MCF 10A (cell line): ENCODE measurements at places on chromosomes 5 and 9.

DNA sequence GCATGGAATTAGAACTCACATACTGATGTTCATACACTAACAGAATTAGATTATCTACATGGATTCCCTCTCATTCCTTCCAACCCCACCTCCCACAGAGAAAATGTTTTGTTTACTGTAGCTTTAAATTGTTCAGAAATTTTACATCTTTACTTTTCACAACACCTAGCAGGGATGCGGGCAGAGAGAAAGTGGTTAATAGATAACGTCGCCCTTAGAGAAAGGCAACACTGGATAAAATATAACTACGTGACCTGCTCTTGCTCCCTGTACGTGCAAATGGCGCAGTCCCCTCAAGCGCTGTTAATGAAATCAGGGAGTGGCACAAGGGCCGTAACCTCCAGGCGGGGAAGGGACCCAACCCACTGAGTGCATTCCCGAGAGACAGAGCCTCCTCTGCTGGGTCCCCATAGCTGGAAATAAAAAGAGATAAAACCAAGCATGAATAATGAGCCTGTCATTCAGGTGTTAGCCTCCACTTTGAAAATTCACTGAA, 125.3 kb upstream of the DAPK1 start:
- no peak for DNase-seq

DNA sequence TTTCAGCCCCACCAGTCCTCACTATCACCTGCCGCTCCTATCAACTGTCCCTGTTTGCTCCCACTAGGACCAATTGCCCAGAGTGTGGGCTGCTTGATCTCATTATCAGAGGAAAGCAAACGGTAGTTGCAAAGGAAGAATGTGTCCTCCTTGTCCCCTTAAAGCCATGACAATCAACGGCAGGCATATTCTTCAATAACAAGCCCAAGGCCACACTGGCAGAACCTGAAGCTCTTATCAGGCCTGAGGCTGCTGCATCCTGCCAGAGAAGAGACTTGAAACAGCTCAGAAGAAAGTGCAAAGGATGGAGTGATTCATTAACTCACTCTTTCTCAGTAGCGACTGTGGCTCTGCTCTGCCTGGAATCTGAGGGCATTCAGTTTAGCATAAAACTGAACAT, 39.2 kb upstream of the MAN2A1 start:
- DNase-seq: no peak

DNA sequence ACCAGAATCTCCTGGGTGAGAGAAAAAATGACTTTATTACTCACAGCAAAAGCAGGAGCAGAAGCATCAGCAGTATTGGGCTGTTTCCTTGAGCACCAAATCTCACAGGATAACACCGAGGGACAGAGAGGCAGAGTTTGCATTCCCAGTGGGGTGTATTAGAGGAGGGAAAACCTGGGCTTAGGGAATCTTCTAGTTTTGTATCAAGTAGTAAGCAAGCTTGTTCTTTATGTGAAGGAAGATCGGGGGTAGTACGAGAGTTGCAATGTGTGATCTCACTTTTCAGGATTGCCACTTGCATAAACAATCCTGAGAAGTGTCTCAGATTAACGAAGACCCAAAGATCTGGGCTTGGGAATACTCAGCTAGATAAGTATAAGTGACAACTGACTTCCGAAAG, 1163.0 kb downstream of the TAF11L14 start:
- DNase-seq: no peak

- DNase-seq: no peak
Measured at GRCh38 chr9:81512641-81513040, 176.7 kb downstream of the TLE1 start.

DNA sequence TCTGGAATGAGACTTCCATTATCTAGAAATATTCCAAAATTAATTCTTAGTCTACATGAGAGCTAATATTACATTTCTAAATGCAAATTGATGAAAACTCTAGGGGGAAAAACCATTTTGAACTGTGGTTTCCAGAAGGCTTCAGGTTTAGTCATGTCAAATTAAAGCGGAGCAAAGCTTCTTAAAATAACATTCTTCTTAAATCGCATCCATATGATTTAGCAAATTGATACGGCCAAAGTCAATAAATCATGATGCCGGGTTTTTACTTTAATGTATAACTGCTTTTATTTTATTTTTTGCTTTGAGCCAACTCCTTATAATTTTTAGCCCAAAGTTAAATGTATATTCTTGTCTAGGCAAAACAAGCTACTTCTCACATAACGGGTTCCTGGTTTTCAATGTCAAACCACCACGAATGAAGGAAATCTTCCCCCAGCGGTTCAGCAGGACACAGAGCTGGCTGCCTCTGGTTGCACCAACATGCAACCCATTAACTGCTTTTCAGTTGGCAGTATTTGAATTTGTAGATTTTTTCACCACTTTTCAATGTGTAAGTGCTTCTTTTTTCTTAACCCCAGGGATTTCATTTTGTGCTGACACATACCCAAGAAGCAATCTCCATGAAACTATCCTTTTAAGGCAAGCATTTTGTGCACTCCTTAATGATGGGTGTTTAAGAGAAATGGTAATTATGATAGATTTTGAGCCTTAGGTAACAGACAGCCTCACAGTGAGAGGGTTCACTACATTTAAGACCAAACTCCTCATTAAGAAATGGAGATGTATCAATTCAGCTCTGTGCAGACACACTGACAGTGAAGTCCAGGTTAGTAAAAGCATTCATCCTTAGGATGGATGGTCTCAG, 35.5 kb downstream of the EFNA5 start:
- DNase-seq: no peak

- no peak for DNase-seq
Measured at GRCh38 chr5:11792621-11793020, 111.6 kb downstream of the CTNND2 start.

DNA sequence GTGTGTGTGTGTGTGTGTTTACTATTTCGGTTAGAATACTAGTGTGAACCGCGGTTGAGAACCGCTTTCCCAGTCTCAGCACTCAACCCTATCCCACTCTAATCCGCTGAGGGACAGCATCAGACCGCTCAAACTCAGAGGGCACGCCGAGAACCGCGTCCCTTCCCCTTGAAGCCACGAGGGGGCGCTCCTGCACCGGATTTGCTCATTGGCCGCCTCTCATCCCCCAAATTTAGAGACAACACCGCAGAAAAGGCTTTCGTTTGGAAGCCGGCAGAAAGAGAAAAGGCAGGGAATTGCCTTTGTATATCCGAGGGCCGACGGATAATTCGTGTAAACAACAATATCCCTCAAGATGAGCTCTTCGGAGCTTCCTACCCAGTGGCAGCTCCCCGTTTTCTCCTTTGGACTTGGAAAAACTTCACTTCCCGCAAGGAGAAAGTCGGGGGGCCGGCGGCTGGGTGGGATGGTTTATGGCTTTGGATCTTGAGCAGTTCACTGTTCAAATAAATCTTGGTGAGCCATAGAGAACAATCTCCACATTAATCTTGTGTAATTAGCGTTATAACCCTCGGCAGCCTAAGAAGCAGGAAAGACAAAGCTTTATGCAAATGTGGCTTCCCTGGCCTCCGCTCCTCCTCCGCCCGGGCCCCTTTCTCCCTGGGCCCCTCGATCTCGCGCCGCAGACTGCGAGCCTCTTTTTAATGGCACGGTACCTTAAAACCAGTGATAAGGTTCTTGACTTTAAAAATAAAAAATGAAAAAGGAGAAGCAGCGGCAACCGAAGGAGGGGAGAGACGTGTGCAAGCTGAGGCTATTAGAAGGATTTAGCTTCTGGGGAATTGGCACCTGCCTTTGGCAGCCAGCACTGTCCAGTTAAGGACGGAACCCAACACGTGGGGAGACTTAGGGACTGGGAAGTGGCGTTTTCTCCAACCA, 296.8 kb downstream of the PARP8 start:
- peak; percentile 77 for DNase-seq

DNA sequence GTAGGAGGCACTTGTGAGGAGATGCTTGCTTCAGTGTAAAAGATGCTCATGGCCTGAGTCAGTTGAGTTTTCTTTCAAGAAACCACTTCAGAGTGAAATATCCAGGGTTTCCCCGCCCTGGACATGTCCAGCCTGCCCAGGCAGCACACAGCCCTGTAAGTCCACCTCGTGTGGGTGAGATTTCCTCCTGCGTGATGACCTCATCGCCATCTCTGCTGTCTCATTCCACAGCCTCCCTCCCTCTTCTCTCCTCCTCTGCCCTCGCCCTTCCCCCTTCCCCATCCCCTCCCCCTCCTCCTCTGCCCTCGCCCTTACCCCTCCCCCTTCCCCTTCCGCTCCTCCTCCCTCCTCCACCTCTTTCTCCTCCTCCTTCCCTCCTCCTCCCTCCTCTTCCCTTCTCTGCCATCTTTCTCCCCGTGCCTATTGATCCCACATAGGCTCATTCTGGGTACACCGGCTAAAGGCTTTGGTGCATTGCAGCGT, 34.0 kb upstream of the NCS1 start:
- peak; percentile 56 for DNase-seq

DNA sequence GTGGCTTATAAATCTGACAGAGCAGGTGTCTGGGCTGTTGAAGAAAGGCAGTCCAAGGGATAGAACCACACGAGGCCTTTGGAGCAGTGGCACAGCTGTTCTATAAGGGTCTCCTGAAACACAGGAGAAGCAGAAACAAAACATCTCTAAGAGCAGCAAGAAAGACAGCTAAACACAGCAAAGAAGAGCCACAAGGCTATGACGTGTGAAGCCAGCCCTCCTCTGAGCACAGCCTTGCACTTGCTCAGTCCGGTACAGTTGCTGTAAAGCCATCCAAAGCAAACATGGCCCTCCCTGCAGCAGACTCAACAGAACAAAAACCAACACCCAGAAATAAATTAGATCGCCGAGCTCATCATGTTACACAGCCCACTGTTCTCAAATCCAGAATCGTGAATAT, 2.6 kb upstream of the GZMK start:
- no peak for DNase-seq

DNA sequence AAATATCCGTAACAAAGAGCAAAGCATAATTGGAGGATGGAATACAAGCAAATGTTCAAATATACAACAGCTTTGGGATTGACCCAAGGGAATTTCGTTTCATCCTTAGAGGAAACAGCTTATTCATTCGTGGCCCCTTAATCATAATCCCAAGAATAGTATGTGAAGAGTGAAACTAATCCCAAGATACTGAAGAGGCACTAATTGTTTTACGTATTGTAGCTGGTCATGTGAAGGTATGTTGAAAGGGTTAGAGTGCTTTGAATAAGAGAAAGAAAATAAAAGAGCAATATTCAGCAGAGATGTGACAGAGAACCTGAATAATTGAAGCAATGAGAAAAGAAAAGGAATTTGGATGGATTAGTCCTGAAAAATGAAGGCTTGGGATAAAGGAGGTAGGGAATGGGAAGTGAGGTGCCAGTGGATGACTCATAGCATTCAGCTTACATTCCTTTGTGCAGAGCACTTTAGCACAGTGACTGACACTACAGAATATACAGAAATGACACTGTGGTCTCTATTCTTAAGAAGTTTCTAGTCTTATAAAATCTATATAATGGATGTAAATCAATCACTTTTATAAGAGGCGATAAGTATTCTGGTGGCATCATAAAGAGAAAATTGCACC, 221.9 kb downstream of the TLR4 start:
- peak; percentile 40 for DNase-seq

DNA sequence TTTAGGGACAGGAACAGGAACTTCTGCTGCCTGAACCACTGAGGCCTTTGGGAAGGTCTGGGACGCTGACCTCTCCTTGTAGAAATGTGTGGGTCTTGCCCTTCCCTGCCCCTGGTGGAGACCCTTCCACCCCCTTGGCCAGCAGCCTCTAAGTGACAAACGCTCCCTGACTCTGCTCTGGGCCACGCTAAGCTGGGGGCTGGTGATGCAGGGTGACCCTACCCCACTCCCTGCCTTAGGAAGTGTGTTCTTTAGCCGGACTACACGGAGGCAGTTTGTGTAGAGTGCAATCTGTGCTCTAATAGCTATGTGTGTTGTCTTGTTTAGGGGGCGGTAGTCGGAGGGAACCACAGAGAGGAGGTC, 123.0 kb downstream of the COL23A1 start:
- DNase-seq: no peak

GRCh38 chr5:139126711-139127111, 71.5 kb downstream of the SIL1 start:
- DNase-seq: no peak

GRCh38 chr9:123716339-123716945, 213.5 kb downstream of the DENND1A start:
- DNase-seq: no peak

GRCh38 chr5:35438786-35439185, 178.9 kb upstream of the SPEF2 start:
- no peak for DNase-seq

GRCh38 chr9:18568973-18569372, 95.0 kb downstream of the ADAMTSL1 start:
- no peak for DNase-seq

- DNase-seq: peak; percentile 27
Measured at GRCh38 chr5:73558950-73559349, 6.5 kb downstream of the ANKRA2 start.

- no peak for DNase-seq
Measured at GRCh38 chr5:58759745-58760144, 176.9 kb downstream of the RAB3C start.

GRCh38 chr5:1188464-1188863, 12.9 kb upstream of the SLC6A19 start:
- DNase-seq: no peak

DNA sequence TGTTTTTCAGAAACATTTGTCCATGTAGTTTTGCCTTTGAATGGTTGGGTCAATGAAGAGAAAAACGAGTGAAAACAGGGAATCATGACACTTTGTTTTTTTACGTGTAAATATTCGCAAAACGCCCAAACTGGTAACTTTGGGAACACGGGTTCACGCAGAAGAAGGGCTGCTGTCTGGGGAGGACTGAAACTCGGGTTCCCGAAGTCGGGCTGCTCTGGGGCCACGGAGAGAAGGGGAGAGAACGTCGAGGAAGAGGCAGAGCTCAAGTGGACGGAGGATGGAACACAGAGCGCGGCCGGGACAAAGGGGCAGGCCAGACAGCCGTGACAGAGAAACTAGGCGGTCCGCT, 478 bp upstream of the SETD9 start:
- DNase-seq: no peak

- peak; percentile 35 for DNase-seq
Measured at GRCh38 chr5:78896132-78896531, 89.0 kb downstream of the ARSB start.

- DNase-seq: peak; percentile 54
Measured at GRCh38 chr5:51810592-51810991, 427.3 kb downstream of the ISL1 start.

DNA sequence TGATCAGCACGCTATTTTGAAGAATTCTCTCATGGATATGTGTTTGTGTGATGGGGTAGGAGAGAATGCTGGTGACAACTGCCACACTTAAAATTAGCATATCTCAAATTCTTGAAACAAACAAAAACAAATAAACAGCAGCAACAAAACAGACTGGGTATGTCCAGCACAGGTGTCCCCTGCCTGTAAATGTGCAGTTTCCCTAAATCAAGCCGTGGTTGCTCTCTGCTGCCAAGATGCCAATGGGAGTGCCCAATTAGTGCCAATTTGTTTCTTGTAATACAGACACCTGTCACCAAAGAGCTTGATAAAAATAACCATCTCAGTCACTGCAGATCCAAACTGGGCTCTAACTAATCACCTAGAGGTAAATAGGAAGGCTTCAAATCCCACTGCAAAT, 144.2 kb upstream of the SMARCA2 start:
- DNase-seq: no peak

- no peak for DNase-seq
Measured at GRCh38 chr5:111528056-111528455, 15.7 kb upstream of the STARD4 start.
